ENCODE measurements at places on chromosomes 7 and 10. TPM values are rescaled to one million over a fixed set of nuclear protein-coding genes. Genes with fewer than 3 reads are reported as not detected.

DNA sequence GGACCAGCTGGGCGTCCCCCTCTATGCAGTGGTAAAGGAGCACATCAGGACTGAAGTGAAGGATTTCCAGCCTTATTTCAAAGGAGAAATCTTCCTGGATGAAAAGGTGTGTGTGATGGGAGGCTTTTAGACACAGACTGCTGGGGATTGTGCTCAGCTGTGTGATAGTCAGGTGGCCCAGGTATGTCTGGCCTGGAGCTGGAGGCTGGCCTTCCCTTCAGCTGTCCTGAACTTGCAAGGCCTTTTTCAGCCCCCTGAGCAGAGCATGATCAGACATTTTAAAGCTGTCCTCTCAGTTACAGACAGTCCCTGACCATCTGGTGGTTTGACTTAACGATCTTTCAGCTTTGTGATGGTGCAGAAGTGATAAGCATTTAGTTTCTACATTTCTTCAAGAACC is 17.6 kb downstream of the PRXL2A start:
- DNase-seq = no peak

- no peak for DNase-seq
Measured at GRCh38 chr7:101838837-101839483, 21.5 kb downstream of the CUX1 start.

The ADAM22 gene
- total RNA-seq = 4.6 TPM

The PAPOLB gene
- not detected for total RNA-seq

The SUN3 gene
- 0.31 TPM for total RNA-seq

All from mucosa of descending colon (tissue), 3 donors.